Endodermal cell (in vitro differentiated cells): ENCODE measurements at places on chromosomes 4 and X.

GRCh38 chr4:56692576-56692975 is 11.5 kb upstream of the HOPX start:
- no peak for DNase-seq

DNA sequence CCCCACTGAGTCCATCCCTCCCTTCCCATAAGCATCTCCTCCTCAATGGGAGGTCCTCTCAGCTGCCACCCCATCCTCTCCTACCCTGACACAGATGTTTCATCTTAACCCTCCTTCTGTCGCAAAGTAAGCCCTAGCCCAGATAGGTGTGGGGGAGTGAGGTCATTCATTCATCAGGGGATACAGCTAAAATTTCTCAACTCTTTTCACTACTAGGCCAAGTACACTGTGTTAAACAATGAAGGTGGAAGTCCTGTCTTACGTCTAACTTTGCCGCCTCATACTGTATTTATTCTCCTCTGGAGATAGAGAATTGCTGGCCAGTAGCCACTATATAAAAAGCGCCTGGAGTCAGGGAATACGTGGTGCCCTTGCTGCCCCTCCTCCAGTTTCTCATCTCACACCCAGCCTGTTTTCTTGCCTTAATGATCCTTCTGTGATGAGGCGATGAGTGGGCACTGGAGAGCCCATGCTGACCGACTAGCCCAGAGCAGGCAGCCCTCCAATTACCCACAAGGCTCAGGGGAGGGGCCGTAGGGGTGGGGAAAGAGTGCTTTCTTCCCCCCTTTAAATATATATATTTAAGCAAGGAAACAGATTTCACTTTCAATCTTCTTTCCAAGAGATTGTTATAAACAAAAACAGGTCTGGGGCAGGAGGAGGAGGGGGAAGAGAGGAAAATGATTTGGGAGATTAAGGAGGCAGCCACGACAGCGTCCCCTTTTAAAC is 149.5 kb downstream of the PJA1 start:
- DNase-seq = no peak

DNA sequence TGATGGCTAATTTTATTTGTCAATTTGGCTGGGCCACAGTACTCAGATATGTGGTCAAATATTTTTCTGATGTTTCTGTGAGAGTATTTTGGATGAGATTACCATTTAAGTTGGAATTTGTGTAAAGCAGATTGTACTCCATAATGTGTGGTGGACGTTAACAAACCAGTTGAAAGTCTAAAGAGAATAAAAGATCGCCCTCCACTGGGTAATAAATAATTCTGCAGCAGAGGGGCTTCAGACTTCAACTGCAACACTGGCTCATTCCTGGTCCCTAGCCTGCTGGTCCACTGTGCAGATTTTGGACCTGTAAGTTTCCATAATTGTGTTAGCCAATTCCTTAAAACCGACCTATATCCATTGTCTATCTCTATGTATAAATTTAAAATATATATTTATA is 540.3 kb downstream of the PCDH18 start:
- no peak for DNase-seq

DNA sequence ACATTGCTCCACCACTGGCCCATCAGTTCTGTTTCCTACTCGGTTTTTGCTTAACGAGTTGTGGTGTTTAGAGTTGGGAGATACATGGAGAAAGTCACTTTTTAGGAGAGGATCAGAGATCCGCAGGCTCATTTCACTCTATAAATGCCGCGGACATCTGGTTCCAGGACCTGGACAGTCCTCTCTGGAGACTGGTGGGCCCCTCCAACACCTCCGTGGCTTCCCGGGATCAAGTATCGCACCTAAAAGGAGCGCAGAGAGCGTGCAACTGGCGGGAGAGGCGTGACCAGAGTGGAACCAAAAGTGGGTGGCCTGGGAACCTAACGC is 9.9 kb upstream of the CLTRN start:
- DNase-seq = no peak

DNA sequence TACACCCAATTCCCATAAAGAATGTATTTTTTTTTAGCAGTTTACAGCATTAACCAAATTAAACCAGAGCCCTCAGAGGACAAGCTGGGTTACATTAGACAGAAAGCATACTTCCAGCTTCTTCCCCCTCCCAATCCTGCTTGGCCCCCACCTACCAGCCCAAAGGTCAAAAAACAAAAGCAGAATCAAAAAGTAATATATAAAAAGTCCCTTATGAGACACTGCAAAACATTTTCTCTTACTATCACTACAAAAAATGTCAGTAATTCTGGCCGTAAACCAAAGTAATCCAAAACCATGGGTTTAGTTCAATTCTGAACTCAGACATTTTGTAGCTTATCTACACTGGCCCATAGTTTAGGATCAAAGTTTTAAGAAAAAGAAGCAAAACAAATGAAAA is 38.0 kb downstream of the APBB2 start:
- DNase-seq = no peak

DNA sequence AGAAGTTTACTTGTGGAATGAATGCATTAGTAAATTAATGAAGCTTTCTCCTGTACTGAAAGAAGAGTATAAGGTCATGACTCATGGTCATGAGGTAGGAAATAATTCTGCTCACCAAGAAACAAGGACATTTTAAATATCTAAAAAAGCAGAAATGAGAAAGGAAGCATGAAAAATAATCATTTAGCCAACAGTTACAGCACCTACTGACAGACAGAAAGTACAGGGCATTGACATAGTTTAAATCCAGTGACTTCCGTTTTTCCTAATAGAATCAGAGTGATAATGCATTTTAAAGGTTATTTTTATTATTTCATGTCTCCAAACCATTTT is 30.5 kb upstream of the ACSL1 start:
- DNase-seq = no peak

DNA sequence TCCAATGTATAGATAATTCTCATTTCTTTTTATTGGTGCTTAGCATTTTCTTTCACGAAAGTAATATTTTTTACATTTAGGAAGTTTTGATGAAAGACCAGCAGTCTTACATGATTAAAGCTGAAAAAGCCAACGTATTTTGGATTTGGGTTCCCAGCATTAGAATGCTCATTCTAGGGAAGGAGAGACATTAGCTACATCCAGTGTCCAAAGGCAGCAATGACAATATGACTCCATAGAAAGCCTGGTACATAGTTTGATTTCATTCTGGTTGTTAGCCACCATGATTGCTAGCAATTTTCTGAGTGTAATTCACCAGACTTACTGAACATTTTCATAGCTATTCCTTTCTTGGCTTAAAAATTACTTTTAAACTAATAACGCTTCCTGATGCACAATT is 1397.5 kb downstream of the PCDH7 start:
- DNase-seq = no peak

DNA sequence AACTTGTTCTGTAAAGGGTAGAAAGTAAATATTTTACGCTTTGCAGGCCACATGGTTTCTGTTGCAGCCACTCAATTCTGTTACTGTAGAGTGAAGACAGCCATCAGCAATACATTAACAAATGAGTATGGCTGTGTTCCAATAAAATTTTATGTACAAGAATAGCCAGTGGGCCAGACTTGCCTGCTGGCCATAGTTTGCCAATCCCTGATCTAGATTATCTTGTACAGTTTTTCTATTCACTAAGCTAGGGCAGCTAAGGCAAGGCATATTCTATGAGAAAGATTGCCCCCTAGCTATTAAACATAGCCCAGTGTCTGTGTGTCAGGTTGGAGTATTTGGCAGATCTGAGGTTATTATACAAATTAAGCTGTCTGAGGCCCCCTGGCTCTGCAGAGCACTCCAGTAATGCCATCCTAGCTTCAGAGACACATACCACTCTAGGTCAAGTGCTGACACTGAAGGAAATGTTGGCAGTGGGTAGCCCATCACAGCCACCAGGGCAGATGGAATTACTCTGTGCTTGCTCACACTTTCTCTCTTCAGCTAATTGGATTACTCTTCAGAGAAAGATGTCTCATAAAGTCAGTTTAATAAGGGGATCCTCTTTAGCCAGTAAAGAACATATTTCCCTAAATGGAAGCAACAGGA is 40.7 kb downstream of the MTTP start:
- DNase-seq = no peak

GRCh38 chr4:138686106-138686835 is 329.3 kb upstream of the NOCT start:
- DNase-seq = no peak

- DNase-seq = no peak
Observed at GRCh38 chr4:52358366-52358765, 300.7 kb downstream of the USP46 start.

GRCh38 chr4:106677213-106677612 is 308.6 kb upstream of the GIMD1 start:
- DNase-seq = no peak

GRCh38 chrX:153774576-153775292 is 6.1 kb upstream of the SRPK3 start:
- DNase-seq = no peak

DNA sequence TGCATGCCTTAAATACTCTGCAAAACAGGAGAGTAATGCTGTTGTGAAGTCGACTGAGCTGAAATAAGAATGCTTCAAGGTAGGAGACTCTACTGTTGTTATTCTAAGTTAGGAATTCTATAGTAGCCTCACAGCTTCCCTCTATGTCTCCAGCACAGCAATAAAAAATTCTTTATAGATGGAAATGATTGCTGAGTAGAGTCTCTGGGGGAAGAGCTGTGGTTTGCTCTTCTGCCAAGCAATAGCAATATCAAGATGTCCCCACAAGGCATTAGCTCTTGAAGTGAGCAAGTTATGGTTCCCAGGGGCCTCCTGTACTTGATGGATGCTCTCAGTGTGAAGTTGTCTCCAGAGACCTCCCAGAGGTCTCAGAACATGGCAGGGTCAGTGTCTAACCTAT is 880.6 kb upstream of the FRG1 start:
- DNase-seq = no peak

DNA sequence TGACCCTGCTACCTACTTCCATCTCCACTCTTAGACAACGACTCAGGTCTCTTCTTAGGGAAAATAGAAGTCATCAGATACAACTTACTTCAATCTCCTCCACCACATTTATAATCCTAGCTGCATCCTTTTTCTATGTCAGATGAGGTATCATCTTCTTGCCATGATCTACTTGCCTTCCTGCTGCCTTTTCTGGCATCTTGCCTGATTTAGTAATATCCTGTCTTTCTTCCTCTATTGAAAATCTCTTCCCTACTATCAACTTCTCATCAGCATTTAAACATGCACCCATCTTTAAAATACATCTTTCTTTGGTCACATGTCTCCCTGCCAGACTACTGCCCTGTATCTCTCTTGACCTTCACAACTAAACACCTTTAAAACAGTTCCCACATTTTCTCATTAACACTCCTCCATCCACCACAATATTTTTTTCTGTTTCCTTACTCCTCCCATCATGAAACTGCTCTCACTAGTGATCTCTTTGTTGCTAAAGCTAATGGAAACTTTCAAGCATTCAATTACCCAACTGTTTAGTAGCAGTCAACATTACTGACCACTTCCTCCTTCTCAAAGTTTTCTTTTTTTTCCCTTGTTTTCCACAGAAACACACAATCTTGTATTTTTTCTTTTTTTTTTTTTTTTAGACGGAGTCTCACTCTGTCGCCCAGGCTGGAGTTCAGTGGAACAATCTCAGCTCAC is 100.8 kb upstream of the CXorf66 start:
- no peak for DNase-seq

DNA sequence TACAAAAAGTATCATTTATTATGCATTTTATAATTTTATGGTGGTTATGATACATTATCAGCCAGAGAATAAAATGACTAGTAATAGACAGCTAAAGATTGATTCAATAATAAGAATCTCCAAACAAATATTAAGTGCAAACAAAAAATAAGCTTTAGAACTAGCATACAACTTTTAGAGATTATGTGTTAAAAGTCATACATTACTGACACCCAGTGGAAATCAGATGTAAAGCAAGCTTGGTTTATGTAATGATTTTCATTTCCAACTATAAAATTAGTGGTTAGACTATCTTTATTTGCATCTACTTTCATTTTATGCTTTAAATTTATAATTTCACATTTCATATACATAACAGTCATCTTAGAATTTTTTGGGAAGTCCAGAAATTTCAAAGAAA is 57.7 kb downstream of the IL13RA2 start:
- DNase-seq = no peak

GRCh38 chrX:150544222-150544787 is 24.1 kb upstream of the MTM1 start:
- DNase-seq = peak; percentile 80

- DNase-seq = peak; percentile 60
Observed at GRCh38 chrX:132751063-132751690, 207.3 kb downstream of the HS6ST2 start.

DNA sequence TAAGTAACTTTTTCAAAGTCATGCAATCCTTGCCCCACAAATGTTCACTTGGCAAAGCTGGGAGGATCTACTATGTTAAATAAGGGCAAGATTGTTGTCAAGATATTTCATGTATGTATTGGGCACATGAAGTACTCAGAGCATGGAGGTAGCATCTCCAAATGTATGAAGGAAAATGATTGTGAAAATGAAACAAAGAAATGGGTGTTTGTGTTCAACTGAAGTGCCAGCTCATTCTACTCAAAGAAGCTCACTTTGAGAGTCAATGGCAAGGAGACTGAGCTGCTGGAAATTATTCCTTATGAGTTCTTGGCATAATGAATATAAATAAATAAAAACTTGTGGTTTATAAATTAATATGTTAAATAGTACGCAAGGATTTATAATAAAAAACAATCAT is 124.5 kb upstream of the ARSJ start:
- no peak for DNase-seq

GRCh38 chrX:120668357-120668756 is 38.5 kb upstream of the C1GALT1C1 start:
- DNase-seq = no peak

- DNase-seq = no peak
Observed at GRCh38 chrX:6184900-6185515, 43.7 kb downstream of the NLGN4X start.

DNA sequence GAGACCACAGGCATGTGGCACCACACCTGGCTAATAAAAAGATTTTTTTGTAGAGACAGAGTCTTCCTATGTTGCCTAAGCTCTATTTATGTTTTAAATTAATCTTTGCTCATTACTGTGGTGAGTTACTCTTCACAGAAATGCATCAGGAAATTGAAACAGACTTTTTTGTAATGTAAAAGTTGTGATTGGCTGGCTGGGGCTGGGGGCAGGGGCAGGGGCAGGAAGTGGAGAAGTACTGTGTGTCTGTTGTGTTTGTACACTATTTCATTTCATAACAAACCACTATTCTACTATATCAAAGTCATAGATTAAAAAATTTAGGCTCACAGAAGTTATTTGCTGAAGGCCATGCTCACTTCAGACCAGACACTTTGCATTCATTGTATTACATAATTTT is 19.1 kb upstream of the ABRAXAS1 start:
- no peak for DNase-seq

- no peak for DNase-seq
Observed at GRCh38 chrX:10444204-10444603, 176.2 kb downstream of the MID1 start.
